ENCODE measurements at places on chromosomes 1 and 21. TPM values are rescaled to one million over a fixed set of nuclear protein-coding genes. Genes with fewer than 3 reads are reported as not detected.

Gene METTL18
- total RNA-seq: 5.5 TPM

Gene HSPB7
- total RNA-seq: 1.6 TPM

Gene CRYAA
- total RNA-seq: not detected

Gene MYCL
- 16.9 TPM for total RNA-seq

Gene TRIM33
- 22.2 TPM for total RNA-seq

Gene NBL1
- 93.5 TPM for total RNA-seq

Gene PKP1
- 608 TPM for total RNA-seq

Gene FCAMR
- 0.08 TPM for total RNA-seq

Gene NPPA
- total RNA-seq: not detected

Gene RBP7
- total RNA-seq: 13.4 TPM

Gene KCNJ6
- not detected for total RNA-seq

Gene AGO4
- total RNA-seq: 5.6 TPM

Gene CFAP141
- total RNA-seq: not detected

Gene PLPP3
- 14.7 TPM for total RNA-seq

Gene VAMP4
- 8.6 TPM for total RNA-seq

Gene FLG2
- total RNA-seq: not detected

Gene BLACAT1
- total RNA-seq: 2.1 TPM

Gene UBE2U
- total RNA-seq: not detected

Gene RAB25
- 420 TPM for total RNA-seq

Data from esophagus mucosa (tissue), 1 donor.